ENCODE measurements at places on chromosomes 7 and 10.

DNA sequence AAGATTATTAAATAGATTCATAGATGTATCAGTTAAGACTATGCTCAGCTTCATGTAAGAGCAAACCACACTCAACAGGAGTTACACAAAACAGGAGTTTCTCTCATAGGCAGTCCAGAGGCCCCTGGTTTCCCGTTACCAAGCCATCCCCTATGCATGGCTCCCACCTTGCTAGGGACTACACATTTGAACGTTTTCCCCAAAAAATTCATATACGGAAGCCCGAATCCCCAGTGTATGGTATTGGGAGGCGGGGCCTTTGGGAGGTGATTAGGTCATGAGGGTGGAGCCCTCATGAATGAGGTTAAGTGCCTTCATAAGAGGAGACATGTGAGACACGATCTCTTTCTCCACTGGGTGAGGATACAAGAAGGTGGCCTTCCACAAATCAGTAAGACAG is 29.1 kb downstream of the RSU1 start:
- DNase-seq: no peak

DNA sequence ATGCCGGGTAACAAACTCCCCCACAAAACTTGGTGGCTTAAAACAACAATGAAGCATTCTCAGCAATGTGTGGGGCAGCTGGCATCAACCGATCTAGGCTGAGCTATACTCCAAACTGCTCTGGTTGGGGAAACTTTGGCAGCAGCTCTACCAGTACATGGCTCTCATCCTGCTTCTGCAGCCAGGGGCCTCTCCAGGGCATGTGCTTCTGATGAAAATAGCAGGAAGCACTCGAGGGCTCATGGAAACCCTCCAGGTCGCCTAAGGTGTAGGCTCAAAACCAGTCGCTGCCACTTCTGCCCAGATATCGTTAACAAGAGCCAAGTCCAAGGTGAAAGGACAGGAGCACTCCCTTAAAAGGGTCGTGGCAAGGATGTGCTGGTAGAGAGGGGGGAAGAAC is 134.1 kb downstream of the TEX36 start:
- no peak for DNase-seq

GRCh38 chr7:1290026-1290678 is 57.5 kb downstream of the UNCX start:
- peak; percentile 84 for DNase-seq

GRCh38 chr10:86723009-86723408 is 33.4 kb upstream of the BMPR1A start:
- DNase-seq: no peak

DNA sequence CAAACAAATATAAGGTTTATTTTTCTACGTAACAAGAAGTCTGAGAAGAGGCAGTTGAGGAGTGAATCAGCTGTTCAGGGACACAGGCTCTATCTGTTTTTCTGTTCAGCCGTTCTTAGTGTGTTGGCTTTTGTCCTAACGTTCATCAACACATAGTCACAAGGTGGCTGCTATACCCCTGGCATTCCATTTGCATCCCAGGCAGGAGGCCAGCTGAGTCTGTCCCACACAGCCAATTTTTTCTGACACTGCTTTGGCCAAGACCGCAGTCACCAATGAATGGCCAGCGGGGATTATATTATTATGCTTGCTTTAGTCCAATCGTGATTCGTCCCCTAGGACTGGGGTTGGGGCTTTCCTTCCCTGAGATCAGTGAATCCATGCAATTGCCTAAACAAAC is 143.4 kb upstream of the CHST15 start:
- DNase-seq: no peak

- DNase-seq: no peak
Measured at GRCh38 chr7:45687721-45688120, 113.6 kb downstream of the ADCY1 start.

DNA sequence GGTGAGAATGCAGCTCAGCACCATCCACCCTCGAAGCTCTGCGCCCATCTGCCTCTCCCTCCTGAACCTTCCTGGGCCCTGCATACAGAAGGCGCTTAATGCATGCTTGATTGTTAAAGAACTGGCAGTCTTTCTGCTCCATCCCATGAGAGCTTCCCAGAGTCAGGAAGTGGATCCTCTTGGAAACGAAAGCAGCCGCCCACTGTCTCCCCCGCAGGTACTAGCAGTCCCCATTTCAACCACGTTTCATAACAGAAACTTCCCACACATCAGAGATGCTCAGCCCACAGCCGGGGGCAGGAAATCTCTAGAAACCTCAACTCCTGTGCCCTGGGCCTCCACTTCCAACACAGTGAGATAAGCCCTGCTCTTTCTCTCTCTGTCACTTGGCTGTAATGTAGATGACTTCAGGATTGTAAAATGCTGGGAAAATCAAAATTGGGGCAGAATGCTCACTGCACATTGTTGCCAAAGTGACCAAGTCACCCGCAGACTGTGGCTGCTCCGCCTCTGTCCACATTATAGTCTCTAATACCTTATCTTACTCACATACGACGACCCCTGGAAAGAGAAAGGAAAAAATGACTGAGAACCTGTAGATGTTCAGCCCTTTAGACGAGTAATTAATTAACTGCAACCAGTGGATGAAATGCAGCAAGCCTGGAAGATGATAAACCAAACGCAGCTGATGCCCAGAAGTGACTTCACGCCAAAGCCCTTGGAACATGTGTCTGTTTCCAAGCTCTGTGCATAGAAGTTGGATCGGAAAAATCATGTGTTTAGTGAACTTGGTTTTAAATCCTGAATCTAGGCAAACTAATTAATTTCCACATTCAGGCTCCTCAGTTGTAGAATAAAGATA is 28.5 kb downstream of the GSDME start:
- no peak for DNase-seq

DNA sequence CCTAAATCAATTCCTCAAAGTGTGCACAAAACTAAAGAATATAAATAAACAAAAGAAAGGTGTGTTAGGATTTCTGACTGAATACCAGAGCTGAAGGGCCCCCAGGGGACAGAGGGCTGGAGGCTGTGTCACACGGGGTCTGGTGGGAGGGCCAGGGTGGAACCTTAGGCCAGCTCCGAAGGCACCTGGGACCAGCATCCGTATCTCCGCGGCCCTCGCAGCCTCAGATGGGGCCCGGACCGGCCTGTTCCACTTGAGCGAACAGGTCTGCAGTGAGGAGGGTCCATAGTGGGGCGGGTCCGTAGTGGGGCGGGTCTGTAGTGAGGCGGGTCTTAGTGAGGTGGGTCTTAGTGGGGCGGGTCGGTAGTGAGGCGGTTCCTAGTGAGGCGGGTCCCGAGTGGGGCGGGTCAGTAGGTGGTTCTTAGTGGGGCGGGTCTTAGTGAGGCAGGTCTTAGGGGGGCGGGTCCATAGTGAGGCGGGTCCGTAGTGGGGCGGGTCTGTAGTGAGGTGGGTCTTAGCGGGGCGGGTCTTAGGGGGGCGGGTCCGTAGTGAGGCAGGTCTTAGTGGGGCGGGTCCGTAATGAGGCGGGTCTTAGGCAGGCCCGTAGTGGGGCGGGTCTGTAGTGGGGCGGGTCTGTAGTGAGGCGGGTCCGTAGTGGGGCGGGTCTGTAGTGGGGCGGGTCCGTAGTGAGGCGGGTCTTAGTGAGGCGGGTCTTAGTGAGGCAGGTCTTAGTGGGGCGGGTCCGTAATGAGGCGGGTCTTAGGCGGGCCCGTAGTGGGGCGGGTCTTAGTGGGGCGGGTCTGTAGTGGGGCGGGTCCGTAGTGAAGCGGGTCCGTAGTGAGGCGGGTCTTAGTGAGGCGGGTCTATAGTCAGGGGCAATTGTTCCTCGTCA is 15.1 kb downstream of the GPR146 start:
- no peak for DNase-seq

DNA sequence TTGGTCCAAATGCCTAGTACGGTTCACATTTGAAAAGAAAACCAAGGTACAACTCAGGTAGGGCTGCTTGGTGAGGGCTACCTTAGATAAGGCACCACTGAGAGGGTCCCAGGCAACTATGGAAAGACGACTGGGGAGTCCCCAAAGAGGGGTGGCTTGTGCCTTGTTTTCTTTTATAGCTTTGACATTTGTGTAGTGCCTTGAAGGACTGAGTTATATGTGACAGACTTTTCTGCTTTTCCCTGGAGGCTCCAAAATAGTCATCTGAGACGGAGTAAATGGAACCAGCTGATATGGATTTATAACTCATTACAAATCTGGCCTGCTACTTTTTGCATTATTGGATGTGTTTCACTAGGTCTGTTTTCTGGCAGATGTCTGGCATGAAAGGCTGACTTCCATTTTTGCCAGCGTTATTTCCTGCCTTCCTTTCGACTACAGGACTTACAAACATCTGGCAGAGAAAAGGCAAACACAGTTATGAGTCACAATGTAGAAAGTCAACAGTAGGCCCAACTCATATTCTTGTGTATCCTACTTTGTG is 88.2 kb upstream of the IMMP2L start:
- no peak for DNase-seq

- no peak for DNase-seq
Measured at GRCh38 chr7:1591396-1591795, 21.6 kb upstream of the PSMG3 start.

- DNase-seq: no peak
Measured at GRCh38 chr7:48390388-48391327, 219.4 kb downstream of the ABCA13 start.

DNA sequence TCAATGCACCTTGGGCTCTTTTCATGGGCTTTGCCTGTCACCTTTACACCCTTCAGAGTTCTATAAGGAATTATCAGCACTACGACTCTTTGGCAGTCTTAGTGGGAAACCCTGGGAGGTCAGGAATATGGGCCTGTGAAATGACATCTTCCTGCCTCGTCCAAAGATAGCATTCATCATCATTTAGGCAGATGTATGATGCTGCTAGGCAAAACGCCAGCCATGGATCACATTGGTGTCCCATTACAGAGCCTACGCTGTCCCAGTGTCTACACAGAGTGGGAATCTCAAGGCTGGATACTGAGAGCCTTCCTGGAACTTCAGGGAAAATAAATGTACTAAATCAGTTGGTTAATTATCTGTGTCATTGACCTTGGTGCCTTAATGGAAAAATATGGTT is 259.4 kb upstream of the CELF2 start:
- no peak for DNase-seq

DNA sequence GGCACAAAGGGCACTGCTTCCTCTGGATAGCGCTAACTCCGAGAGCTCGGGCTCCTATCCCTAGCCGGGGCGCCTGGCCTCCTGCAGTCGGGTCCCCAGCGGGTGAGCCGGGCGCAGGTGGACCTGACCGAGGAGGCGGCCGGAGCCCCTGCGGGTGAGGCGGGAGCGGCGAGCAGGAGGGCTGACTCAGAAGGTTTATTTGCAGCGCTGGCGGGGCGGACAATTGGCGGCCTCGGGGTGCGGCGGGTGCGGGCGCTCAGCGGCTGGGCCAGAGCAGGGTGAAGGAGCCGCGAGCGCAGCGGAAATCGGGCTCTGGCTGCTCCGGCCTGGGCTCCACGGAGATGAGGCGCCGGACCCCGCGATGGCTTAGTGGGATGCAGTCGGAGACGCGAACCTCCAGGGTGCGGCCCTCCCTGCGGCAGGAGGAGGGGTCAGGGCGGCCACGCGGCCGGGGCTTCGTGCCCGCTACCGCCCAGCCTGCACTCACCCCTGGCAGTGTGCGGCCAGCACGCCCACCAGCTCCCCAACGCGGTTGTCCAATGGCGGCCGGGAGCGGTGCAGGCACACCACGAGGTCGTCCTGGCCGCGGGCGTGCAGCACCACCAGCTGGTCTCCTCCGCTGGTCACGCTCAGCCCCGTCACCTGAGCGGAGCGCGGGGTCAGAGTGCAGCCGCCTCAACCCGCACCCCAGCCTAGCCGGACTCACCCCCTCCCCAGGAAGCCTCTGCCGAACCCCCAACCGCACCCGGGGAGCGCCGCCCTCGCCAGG is 16.1 kb downstream of the MYO1G start:
- DNase-seq: peak; percentile 59

GRCh38 chr10:28624351-28624750 is 53.0 kb upstream of the BAMBI start:
- no peak for DNase-seq

DNA sequence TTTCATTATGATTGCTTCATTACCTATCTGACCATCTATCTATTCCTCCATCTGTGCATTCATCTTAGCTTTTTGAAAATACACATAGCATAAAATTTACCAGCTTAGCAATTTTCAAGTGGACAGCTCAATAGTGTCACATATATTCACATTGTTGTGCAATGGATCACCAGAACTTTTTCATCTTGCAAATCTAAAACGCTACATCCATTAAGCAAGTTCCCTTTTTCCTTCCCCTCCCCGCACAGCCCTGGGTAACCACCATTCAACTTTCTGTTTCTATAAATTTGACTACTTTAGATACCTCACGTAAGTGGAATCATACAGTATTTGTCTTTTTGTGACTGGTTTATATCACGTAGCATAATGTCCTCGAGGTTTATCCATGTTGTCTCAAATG is 78.0 kb upstream of the ADRB1 start:
- no peak for DNase-seq

GRCh38 chr10:112216151-112216550 is 32.6 kb upstream of the GPAM start:
- DNase-seq: no peak

DNA sequence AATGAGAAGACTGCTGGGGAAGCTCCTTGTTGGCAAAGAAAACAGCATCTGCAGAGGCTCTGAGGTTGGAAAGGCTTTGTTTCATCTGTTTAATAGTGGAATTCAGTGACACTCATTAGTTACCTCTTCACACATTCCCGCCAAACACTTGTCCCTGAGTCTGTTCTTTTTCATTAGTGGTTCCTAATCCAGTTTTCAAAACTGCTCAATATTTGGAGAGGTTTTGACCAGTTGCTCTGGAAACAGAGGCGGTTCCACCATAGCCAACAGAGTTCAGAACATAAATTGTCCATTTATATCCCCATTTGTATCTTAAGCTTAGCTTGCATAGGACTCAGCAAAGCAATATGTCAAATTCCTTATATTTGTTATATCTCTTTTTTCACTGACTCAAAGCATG is 754.6 kb downstream of the AUTS2 start:
- DNase-seq: no peak

GRCh38 chr7:35241884-35242283 is 12.0 kb downstream of the TBX20 start:
- no peak for DNase-seq

GRCh38 chr7:37552030-37552429 is 103.4 kb upstream of the ELMO1 start:
- no peak for DNase-seq

GRCh38 chr10:58712982-58713381 is 200.3 kb downstream of the BICC1 start:
- no peak for DNase-seq

GRCh38 chr10:69464801-69465401 is 13.6 kb downstream of the TSPAN15 start:
- no peak for DNase-seq

DNA sequence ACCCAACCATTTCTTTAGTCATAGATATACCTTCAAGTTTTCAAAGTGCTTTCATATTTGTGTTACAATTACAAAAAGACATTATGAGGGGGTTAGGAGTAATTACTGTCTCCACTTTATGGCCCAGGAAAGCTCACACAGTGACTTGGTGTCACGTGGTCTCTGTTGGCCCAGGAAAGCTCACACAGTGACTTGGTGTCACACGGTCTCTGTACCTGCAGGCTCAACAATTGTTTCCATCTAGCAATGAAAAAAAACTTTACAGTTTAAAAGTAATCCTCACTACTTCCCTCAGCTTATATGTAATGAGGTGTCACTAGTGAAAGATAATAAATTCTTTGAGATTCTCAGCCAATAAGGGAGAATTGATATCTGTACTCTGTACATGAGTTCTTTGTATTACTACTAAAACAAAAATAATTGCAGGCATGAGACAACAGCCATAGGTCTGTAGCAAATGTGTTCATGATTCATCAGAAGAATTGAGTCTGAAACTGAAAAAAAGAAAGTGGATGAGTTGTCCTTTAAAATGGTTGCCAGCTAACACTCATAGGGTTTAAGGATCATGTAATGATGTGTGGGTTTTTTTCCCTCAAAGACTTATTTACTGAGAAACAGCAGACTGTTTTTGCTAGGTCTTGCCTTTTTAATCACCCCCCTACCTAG is 10.9 kb downstream of the OGDH start:
- no peak for DNase-seq

Measured in cerebellum (tissue), 4 donors.